ENCODE measurements at places on chromosomes 12 and 14.

- no peak for DNase-seq
Observed at GRCh38 chr14:73829526-73830431, 21.9 kb upstream of the PTGR2 start.

DNA sequence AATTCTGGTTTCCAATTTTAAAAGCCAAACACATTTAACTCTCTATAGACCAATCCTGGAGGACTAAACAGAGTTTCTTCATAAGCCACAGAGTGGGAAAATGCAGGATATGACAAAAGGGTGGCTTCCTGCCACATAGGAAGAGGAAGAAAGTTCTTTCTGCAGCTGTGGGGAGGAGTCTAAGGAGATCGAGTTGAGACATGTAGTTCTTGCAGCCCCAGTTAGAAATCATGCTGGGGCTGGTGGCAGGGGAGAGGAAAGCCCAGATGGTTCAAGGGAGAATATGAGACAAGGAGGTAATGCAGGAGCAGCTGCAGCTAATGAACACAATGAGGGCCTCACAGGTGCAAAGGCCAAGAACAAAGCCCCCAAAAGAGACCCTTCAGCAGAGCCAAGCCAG lies 85.0 kb upstream of the ARID2 start:
- DNase-seq: no peak

DNA sequence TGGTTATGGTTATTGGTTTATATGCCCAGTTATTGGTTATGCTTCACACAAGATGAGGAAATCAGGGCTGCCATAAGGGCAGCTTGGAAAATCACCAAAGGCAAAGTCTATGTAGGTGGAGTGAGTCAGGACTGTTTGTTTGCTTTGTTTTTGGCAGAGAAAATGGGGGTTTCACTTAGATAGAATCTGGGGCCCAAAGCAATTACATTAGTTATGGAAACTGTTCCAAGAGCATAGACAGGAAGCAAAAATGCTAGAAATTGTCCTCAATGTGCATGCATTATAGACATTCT lies 2.2 kb downstream of the VAMP1 start:
- no peak for DNase-seq

- DNase-seq: peak; percentile 20
Observed at GRCh38 chr12:132490422-132491137, 629 bp downstream of the FBRSL1 start.

GRCh38 chr12:3333583-3333982 lies 157.4 kb upstream of the PRMT8 start:
- DNase-seq: no peak

DNA sequence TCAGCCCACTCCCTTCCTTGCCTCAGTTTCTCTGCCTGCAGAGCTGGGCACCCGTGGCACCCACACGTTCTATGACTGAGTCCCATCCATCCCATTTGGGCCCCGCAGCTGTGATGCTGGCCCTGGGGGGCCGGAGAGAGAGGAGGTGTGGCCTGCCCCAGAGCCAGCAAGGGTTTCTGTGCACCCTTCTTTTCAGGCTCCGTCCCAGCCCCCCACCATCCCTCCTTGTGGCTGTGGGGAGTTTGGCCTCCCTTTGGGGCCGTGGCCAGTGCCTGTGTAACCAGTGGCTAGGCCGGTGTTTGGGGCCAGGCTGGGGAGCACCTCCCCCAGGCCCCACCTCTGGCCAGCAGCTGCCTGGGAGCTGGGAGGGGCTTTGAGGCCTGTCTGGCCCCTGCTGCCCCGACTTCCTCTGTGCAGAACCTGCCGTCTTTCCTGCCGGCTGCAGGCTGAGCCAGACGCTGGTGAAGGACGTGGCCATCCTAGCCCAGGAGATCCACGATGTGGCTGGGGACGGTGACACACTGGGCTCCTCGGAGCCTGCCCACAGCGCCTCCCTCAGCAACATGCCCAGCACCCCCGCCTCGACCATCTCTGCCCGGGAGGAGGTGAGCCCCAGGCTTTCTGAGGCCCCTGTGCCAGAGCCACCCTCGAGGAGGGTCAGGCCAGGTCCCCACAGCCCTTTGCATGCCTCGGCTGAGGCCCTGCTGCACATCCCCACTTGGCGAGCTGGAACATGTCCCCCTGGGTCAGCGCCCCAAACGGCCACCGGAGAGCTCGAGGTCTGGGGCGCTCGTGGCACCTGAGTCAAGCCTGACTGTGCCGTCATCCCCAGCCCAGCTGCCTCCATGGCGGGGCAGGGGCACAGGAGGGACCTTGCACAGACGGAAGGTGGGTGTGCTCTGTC lies 27.7 kb downstream of the CEP170B start:
- DNase-seq: no peak

GRCh38 chr12:26630546-26631027 lies 202.4 kb downstream of the ITPR2 start:
- DNase-seq: no peak

GRCh38 chr14:56172571-56172971 lies 54.4 kb downstream of the PELI2 start:
- DNase-seq: no peak

GRCh38 chr12:109115758-109116610 lies at the start of gene ACACB:
ACACB (plus strand) TSS chr12:109116587; CDS start chr12:109139406, 22,819 bp downstream.
- DNase-seq: no peak

DNA sequence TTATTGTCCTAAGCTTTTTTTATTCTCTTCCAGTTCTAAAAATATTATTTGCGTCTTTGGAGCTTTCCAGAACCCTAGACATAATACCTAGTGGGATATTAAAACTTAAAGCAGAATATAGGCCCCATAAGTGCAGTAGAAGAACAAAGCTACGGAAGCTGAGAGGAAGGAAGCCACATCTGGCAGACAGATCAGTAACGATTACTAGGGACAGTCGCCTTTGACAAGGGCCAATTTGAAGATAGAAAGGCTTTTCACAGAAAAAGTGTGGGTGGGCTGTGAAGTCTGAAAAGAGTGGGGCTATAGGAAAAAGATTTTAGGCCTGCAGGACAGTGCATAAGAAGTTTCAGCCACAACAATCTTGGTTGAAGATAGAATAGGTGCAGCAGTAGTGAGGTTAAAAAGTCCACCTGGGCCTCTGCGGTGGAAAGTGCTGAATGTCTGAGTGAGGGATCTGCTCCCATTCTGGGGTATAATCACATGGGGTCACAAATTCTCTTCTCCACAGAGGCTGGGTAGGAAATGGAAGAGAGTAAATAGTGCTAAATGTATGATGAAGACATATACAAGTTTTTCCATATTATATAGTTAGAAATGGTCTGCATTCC lies 114.5 kb downstream of the CMAS start:
- DNase-seq: no peak

- DNase-seq: peak; percentile 21
Observed at GRCh38 chr14:49769171-49769570, 1.2 kb downstream of the KLHDC2 start.

DNA sequence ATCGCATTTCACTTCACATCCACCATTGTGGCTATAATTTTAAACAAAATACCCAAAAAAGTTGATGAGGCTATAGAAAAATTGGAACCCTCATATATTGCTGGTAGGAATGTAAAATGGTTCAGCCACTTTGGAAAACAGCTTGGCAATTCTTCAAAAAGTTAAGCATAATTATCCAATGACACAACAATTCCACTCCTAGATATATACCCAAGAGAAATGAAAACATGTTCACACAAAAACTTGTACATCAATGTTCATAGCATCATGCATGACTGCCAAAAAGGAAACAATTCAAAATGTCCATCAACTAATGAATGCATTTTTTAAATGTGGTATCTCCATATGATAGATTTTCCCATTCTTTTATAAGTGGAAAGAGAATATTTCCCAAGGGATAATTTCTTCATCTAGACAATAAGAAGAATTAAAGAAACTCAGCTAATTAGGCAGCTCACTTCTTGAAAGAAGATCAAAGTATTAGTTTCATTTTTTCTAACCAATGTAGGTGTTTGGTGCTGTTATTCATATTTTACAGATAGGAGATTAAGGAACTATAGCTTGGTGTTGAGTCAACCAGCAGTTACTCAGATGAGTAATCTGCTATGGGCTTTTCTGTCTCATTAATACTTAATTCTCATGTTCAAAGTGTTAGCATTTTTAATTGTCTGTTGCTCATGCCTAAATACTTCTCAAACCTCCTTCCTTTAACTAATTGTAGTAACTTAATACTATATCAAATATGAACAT lies 32.8 kb downstream of the YEATS4 start:
- DNase-seq: no peak

DNA sequence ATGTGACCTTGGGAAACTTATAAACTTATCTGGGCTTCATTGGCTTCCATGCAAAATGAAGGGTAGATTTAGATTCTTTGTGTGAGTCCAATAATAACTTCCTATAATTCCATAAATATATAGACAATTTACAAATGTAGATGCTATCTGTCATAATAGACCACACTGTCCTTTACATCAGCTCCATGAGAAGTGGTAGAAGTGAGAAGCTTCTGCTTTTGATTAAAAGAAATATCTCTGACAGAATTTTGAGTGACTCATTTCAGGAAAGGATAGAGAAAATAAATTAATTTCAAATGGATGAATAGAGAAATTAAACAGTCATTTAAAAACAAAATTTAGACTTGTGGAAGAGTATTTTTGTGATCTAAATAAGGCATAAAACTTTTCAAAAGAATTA lies 329.7 kb upstream of the ATP2B1 start:
- no peak for DNase-seq

DNA sequence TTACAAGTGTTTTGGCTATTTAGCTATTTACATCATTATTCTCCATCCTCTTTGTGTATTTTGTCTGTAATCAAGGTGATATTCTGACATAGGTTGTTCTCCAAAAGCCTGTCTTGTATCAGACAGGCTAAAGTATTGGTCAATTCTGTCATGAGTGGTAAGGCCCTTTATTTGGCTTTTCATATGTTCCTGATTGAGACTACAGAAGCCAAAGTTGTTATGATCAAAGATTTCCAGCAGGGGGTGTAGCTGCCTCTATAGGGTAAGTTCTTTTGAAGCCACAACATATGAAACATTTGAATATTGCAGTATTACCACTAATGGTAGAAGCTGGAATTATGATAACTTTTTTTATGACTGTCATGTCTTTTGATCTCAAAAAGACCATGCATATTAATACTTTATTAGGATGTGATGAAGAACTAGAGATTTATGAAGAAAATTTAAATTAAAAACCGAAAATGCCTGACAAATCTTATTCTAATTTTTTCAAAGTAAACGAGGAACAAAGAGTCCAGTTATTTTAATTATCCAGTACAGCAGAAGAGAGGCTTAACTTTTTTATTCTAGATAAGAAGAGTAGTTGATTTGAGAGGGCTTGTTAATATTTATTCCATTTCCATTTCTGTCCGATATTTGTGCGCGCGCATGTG lies 3.4 kb upstream of the ARHGAP5 start:
- DNase-seq: peak; percentile 81

GRCh38 chr14:32230181-32230580 lies 27.1 kb upstream of the RNU6-8 start:
- DNase-seq: no peak

DNA sequence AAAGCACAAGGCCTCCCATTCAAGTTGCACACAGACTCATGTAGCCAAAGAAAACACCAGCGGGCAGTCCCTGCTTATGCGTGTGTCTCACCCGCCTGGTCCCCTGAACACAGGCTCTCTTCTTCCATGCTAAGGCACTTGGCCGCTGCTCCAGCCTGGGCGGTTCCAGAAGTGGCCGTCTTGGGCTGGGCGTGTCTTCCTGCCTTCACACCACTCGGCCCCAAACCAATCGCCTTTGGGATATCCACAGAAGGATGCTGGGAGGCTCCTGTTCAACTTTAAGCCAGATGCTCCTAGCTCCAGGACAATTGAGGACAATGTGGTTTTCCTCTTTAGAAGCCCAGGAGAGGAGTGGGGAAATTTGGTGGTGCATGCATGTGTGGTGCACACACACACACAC lies 2.2 kb downstream of the SCARB1 start:
- no peak for DNase-seq
